CD4-positive, alpha-beta T cell treated with Interleukin-12 subunit alpha and Interleukin-12 subunit beta, for 1 hour (primary cell): ENCODE measurements at places on chromosomes 7 and 10.

GRCh38 chr7:75842836-75843446, 29.3 kb upstream of the CCL24 start:
- no peak for DNase-seq

DNA sequence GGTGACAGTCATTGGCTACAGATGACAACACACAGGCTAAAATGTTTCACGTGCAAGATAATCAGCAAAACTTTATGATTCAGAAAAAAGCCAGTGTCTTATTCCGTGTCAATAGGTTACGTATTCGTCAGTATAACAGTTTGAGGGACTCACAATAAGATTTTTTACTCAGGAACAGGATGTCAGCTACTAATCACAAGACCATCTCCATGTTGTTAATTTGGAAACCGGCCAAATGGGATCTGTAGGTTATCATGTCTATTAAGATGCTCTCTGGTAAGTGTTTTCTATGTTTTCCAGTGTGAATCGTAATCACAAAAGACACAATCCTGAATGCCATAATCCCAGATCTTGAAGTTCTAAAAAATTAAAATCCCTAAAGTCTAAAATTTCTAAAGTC, 197.3 kb downstream of the ETV1 start:
- DNase-seq, result no peak

DNA sequence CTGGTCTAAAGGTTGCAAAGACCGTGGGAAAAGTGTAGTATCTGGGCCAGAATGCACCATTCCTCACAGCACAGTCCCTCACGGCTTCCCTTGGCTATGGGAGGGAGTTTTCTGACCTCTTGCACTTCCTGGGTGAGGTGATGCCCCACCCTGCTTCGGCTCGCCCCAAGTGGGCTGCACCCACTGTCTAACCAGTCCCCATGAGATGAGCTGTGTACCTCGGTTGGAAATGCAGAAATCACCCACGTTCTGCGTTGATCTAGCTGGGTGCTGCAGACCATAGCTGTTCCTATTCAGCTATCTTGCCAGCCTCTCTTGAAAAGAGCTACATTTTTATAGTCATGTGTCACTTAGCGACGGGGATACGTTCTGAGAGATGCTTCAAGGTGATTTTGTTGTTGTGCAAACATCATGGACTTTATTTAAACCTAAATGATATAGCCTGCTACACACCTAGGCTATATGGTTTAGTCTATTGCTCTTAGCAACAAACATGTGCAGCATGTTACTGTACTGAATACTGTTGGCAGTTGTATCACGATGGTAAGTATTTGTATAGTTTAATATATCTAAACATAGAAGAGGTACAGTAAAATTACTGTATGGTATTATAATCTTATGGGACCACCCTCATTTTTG, 120.0 kb downstream of the PPP1R9A start:
- no peak for DNase-seq

GRCh38 chr7:23220690-23221305, 25.8 kb upstream of the GPNMB start:
- DNase-seq, result no peak

GRCh38 chr7:69992938-69993337, 394.7 kb downstream of the AUTS2 start:
- DNase-seq, result no peak

GRCh38 chr7:99504281-99504602, 220 bp upstream of the ZKSCAN5 start:
- DNase-seq, result no peak

GRCh38 chr7:28360739-28361138, 51.6 kb upstream of the CREB5 start:
- DNase-seq, result no peak

DNA sequence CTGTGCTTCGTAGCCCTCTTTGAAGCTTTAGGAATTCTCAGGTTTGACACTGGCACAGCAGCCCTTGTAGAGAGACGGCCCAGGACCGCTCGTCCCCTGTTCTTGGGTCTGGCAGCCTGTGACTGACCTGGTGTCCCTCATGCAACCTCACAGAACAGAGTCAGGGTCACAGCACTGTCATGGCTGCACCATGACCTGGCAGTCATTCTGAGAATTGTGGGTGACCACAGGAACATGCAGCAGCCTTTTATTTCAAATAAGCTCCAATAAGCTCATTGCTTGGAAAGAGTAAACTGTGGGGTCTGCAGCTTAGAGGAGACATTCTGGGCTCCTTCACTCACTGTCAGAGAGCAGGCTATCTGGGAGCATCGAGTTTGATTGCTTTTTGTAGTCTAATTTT, 42.5 kb downstream of the MYO1G start:
- DNase-seq, result no peak

DNA sequence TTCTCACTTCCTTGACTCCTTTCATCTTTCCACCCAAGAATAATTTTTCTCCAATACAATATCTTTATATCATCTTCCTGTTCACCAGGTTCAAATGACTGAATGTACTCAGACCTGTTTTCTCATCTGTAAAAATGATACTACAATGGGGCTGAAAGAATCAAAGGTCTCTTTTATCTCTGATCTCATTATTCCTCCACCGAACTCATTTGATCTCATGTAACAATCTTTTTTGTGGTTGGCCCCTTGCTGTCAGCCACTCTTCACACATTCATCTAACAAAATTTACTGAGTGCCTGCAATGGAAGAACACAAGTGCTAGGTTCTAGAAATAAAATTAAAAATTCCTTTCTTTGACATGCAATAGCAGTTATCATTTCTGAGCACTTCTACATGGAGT, 65.0 kb downstream of the GRM8 start:
- no peak for DNase-seq

DNA sequence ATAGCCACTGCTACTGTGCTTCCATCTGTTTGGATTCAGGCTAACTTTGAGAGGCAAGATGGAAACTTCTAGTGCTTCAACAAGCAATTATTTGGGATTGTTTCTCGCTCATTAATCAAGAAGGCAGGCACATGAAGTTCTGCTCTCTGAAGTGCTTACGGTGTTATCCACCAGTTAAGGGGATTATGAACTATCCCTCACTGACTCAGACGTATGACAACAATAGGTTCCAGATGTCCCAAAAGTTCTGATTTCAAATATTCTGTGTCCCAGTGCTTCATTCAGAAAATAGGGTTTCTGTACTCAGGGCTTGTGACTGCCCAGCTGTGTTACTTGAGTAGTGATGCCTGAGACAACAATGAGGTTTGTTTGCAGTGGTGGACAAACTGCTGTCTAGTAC, 81.0 kb downstream of the HACD1 start:
- no peak for DNase-seq

DNA sequence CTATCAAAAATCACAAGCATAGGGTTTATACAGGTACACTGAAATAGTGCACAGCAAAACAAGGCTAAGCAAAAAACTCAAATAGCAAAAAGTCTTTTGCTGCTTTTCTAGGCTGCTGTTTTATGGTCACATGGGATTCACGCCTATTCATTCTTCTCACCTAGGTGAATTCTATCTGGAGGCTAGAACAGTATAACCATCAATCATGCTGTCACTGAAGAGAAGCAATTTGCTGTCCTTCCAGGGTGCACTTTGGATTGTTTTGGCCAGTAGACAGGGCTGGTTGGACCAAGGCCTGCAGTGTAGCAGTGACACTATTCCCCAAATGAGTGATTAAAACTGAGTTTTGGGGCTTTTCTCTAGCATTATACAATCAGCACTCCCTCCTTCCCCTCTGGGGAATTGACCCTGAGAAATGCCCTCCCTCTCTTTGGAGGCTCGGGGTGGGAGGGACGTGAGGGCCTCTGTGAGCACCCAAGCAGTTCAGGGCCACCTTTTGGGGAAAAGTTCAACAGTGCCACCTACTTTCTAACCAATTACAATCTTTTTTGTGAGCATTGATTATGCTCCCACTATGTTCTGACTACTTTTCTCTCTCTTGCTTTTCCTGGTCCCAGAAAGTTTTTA, 16.2 kb upstream of the SND1 start:
- no peak for DNase-seq

DNA sequence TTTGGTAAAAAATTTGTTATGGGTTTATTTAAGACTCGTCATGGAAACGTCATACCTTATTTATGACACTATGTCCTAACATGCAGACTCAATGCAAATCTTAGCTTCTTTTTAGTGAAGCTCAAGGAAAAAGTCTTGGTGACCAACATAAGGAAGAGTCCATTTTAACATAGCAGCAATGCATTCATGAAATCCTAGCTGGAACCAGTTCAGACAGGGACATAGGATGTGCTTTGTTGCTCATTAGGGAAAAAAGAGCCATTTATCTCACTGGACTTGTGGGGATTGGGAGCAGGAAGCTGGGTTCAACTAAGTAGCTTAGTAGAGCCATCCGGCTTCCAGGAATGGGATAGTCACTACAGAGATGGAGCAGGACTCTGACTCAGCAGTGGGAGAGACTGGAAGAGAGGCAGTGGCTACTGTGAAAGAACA, 100.7 kb upstream of the DKK1 start:
- DNase-seq, result no peak

DNA sequence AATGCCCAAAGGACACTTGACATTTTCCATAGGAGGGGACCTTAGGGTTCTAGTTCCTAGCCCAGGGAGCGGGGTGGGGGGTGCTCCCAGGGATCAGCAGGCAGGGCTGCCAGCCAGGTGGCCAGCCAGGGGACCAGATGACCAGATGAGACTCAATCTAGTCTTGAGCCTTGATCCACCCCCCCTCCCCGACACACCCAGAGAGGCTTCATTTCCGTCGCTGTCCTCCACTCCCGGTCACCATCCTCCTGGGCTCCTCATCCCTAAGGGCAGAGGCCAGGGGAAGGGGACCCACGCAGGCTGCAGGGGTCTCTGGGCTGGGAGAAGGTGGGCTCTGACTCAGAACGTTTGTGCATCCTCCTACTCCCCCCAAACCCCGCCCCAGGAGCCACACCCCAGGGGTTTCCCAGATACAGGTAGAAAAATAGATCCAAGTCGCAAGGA, 1.0 kb downstream of the STX1A start:
- peak; percentile 43 for DNase-seq

DNA sequence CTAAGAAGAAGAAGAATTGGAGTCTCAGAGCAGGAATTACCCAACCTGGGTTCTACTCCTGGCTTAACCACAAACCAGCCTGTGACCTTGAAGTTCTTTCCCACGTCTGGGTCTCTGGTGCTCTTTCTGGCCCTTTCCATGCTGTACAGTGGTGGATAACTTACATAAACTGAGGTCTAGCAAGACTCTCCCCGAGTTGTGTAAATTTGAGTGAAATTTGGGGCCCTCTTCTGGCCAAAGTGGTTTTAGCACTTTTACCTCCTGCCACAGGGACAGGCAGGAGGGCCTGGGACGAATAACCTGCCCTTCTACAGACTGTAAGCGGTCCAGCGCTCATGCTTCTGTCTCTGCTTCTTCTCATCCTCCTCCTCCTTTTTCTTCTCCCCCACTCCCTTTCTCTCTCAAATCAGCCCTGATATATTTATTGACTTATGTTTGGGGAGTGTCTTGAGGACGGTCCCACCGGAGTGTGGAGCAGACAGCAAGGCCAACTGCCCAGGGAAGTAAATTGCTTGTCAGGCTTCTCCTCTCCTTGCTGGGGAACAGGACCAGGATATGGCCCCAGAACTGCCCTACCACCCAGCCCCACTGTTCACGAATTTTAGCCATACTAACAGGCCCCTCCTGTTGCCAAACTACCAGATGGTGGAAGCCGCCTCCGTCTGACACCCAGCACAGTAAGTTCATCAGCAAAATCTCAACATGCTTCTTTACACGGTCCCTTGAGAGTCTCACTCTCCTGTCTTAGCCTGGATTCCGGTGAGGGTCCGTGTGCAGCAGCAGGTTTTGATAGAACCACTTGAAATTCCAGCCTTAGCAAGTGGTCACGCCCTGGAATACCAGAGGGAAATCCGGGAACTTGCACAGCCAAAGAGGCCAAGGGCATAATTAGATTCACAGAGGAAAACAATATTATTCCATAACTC, 4.0 kb upstream of the SH3PXD2A start:
- DNase-seq, result peak; percentile 63

DNA sequence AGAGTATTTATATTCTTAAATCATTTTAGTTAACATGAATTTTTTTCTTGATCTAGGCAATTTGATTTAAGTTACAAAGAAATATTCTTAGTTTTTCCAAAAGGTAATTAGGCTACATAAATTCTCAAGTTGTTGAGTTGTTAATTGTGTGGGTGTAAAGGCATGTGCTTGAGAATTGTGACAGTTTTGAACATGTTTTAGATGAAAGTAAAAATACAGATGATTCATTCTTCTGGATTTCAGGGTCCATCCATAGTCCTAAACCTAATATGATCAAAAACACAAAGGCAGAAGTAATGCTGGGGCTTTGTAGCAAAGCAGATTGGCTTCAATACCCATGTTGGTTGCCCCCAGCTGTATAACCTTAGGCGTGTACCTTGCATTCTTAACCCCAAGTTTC, 127.9 kb downstream of the CPED1 start:
- DNase-seq, result no peak

DNA sequence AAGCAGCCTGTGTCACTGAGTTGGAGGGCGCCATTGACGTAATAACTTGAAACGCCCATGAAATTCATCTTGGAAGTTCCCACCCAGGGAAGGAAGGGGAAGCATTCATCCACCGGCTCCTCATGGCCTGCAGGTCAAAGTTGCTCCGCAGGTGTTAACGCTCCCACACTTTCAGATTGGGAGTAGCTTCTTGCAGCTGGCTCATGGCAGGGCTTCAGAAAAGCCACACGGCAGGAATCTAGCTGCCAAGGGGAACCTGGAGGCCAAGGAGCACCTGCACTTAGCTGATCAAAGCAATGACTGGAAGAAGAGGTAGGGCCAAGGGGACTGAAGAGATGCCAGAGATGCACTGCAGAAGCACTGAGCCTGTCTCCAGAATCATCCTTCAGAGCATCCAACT, 203.2 kb downstream of the ARHGAP12 start:
- DNase-seq, result no peak

DNA sequence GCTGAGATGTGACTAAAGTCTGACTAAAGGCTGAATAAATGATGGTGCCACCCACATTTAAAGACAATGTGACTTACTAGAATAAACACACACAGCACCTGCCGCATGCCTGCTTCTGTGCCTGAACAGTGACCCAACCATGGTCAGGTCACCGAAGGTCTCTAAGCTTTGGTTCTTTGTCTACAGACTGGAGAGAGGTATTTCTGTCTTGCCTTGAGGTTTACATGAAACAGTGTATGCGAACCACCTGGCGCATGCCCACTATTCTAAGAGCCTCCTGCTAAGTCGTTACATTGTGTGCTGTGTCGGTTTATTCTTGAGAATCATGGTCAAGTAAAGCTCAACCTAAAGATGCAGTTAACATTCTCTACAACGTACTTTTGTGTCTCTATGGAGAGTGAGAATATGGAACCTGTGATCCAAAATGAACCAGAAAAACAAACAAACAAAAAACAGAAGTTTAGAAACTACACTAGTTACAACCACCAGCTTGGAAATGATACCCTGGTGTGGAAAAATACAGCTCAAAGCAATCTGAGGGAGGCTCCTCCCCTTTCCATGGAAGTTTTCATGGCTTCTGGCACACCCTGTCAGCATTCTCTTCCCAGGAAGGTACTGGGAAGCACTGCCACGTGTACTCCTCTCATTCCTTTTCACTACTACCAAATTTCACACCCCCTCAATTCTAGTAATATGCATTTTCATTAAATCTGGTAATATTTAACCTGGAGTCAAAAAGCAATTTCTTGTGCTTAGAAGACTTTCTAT, 40.0 kb downstream of the VOPP1 start:
- DNase-seq, result no peak

GRCh38 chr10:129694691-129695243, 227.7 kb downstream of the MGMT start:
- DNase-seq, result no peak

GRCh38 chr10:48710647-48711275, 26.1 kb downstream of the WDFY4 start:
- DNase-seq, result no peak
